Naive thymus-derived CD4-positive, alpha-beta T cell (primary cell): ENCODE measurements at places on chromosomes 3 and 15.

- DNase-seq: no peak
Measured at GRCh38 chr3:56681984-56682461, 1.0 kb downstream of the TASOR start.

GRCh38 chr3:184503647-184504046 lies 57.9 kb upstream of the EPHB3 start:
- no peak for DNase-seq

DNA sequence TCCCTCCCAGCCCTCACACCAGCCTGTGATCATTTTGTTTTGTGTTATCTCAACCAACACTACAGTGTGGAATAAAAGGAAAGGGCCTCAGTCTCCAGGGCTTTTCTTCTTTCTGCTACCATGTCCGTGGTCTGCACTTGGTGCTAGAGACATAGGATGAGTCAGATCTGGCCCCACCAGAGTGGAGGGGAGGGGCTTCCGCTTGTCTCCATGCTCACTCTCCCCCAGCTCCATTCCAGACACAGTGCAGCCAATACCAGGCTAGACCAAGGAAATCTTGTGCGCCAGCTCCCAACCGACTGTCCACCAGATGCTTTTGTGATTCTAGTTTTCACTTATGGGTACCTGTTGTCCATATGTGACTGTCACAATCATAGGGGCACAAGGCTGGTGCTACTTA lies 51.9 kb upstream of the TMEM115 start:
- no peak for DNase-seq

DNA sequence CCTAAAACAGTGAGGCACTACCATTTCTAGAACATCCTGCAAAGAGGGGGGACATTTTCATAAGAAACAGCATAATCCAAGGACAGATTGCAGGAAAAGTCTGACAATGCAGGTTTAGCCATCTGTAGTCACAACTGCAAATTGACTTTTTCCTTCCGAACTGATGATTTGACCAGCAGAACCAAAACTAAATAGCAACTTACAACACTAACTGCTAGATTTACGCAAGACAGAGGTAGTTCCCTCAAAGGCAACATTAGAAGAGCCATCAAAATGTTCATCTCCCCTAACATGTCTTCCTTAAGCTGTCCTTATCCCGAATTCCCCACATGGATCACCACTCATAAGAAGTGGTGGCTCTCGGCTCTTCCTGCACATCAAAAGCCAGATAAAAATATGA lies 129.6 kb downstream of the GADL1 start:
- DNase-seq: no peak

DNA sequence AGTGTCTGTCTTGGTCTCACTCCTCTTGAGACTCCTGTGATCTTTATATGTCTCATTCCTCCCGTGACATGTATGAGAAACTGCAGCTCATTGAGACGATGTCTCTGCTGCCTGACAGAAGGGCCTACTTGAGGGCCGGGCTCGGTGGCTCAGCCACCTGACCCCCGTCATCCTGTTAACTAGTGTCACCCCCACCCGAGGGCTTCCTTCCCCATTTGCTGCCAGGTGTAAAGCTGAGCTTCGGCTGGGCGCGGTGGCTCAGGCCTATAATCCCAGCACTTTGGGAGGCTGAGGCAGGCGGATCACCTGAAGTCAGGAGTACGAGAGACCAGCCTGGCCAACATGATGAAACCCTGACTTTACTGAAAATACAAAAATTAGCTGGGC lies 12.7 kb downstream of the SEMA4B start:
- no peak for DNase-seq

- no peak for DNase-seq
Measured at GRCh38 chr3:33391255-33391995, 48.8 kb downstream of the UBP1 start.

DNA sequence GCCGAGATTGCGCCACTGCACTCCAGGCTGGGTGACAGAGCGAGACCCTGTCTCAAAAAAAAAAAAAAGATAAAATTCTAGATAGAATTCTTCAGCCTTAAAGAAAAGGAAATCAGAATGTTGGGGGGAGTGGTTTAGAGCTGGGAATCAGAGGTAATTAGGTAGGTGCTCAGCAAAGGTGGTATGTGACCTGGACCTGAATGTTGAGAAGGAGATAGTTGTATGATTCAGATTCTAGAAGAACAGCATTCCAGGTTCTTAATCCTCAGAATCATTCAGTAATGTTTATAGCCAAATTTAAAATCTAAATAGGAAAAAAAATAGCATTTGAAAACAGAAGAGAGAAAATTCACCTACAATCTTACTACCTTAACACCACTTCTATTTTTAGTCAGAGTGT lies 71.3 kb upstream of the UBE2E1 start:
- DNase-seq: no peak

DNA sequence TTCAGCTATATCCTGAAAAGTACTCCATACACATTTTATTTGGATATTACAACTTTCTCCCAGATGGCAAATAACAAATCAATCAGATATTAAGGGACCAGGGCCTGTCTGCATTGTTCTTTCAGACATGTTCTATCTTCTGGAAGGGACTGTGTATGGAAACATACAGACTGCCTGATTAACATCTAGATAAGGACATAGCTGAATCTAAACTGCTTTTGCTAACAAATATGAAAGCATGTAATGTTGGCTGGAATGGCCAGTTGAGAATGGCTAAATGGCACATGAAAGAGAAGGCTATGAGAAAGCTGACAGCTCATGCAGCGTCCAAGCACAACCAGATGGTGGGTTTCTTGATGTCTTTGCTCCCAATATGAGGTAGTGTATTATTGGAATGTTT lies 149.4 kb downstream of the CFAP20DC start:
- no peak for DNase-seq

DNA sequence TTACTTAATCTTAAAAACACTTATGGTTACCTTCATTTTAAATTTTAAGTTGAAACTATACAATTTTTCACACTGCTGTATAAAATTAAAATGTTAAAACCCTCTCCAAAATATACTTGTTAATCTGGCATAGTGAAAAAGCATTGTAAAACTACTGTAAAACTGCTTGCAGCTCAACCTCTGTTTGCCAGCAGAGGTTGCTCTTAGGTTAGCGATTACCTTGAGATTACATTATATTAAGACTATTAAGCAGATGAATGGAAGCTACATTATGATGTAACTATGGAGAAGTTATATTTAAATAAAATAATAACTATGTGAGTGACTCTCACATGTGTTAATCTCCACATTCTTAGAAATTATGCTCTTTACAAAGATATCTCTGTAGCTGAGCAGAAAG lies 143.6 kb upstream of the SLITRK3 start:
- DNase-seq: no peak

DNA sequence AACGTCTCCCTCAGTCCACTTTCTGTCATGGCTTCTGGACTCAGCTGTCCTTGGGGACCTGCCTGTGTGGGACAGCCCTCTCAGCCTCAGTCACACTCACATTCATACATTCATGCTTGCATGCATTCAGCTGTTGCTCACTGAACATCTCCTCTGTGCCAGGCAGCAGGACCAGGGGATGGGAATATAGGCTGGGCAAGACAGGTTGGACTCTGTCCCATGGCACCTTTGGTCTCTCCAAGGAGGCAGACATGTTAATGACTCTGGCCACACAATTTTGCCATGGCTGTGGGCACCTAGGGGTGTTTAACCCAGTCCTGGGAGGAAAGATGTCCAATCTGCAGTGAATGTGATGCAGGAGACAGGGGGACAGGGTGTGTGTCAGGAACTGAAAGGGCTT lies 7.8 kb upstream of the DNAH1 start:
- no peak for DNase-seq

DNA sequence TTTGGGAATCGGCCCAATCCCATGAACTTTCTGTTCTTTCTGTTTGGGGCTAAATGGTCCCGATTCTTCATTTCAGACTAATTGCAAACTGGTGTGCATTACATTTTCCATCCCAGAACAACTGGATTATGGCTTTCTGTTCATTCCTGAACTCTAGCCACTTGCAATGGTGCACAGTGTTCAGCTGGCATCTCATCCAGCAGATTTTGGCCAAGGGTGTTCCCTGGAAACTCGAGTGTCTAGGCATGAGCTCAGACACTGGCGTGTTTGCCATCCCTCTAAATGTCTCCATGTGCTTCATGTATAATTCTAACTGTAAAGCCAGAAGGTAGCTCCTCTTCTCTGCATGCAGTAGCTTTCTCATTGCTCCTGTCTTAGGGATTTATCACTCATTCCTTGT lies 97.1 kb upstream of the MYZAP start:
- DNase-seq: no peak

DNA sequence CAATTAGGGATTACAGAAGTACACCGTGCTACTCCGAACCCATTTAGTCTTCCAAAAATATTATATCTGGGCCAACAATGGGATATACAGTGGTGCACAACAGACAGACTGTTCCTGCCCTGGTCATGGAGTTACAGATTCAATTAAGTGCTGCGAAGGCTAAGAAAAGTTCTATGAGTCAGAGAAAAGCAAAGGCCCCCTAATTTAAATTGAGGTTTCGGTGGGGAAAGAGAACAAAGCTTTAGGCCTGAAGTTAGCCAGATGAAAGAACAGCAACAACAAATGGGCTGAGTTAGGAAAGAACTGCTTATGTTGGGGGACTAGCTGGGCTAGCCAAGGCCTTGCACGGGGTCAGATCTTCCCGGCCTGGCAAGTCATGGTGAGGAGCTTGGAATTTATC lies 131.8 kb downstream of the MDFIC2 start:
- DNase-seq: no peak

DNA sequence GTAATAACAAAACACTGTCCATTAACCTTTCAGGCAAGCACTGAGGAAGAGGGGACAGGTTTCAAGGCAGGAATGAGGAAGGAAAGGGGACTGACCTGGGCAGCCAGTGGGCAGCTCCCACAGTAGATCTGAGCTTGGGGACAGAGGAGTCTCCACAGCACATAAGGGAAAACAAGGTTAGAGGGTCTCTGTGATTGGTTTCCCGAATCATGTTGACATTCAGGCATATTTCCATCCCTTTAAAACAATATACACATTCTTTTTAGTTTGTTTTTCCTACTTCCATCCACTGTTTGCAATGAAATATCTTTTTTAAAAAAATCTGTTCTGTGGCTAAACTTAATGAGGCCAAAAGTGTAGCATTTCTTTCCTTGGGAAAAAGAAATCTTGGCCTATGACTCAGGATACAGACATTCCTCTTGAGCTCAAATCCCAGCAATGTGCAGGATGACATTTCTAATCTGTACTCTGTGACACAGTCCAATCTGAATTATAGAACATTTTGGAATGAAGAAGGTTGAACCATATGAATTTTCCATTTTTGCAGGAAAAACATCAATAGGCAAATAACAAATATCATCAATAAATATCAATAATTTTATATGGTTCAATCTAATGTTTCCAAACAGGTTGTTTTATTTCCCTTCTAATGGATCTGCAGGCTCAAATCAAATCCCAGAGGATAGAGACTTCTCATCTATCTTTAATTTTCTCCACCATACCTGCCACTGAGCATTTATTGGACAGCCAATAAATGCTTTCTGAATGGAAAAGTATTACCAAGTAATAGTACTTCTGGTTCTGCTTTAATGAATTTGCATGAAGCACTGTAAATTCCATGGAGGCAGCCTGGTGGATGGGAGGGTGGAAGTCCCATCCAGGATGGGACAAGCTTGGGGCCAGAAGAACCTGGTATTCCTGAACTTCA lies 54.1 kb downstream of the ITGB5 start:
- no peak for DNase-seq

DNA sequence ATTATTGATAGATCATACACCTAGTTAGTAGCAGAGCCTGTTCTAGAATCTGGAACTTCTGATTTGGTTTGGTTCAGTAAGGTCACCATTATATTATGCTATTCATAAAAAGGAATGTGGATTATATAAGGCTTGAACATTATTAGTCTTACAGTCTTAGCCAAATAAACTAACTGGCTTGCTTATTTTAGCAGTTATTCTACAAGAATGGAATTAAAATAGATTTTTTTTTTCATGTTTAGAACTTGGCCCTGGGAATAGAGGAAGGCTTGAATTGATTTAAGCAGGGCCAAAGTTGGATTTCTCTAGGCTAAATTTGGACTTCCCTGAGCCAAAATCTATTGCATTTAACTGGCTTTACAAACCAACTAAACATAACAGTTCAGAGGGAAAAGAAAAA lies 24.4 kb downstream of the DTWD1 start:
- DNase-seq: no peak

DNA sequence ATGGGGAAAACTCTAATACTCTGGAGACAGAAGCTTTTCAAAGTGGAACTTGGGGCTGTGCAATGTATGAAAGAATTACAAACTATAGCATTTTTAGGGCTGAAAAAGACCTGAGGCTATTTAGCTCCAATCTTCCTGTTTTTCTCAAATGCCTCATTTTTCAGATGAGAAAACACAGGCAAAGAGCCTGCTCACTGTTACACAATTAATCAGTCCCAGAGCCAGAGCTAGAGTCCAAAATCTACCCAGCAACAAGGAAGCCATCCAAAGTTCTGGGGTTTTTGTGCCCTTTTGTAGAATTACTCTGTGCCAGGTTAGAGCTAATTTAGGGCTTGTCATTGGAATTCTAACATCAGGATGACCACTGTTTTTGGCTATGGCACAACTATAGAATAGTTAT lies 45.5 kb downstream of the GPR149 start:
- DNase-seq: no peak
